Daoy (cell line): ENCODE measurements at places on chromosomes 2 and 18.
A peak's percentile ranks its signal among the peaks of the same experiment; 100 is the strongest.

GRCh38 chr2:173989884-173990215, 24.7 kb upstream of the SP3 start:
- no peak for DNase-seq

- DNase-seq, result no peak
These were observed 122.1 kb downstream of the RPIA start for GRCh38 chr2:88813612-88814011.

GRCh38 chr18:22152093-22152492, 17.3 kb upstream of the GATA6 start:
- no peak for DNase-seq

GRCh38 chr18:61154866-61155265, 178.4 kb upstream of the CDH20 start:
- no peak for DNase-seq

- peak; percentile 45 for DNase-seq
These were observed 16.1 kb upstream of the CD207 start for GRCh38 chr2:70851704-70852103.

DNA sequence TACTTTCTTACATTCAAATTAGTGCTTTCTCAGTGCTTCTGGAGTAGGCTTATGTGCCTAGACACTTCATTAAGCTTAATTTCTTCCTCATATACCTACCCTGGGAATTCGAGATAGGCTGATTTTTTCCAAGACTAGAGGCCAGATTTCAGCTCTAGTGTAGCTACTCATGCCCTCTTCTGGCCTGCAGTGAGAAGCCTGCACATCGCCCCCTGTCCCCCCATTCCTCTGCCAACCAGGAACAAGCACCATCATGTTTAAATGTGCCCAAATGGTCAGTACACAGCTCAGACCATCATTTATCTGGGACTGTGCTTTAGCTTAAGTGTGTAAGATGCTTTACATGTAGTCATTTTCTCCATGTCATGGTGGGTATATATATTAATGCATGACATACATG, 1218.8 kb upstream of the LRRTM1 start:
- no peak for DNase-seq

- no peak for DNase-seq
These were observed 5.4 kb upstream of the MRPS9 start for GRCh38 chr2:105032476-105032875.

DNA sequence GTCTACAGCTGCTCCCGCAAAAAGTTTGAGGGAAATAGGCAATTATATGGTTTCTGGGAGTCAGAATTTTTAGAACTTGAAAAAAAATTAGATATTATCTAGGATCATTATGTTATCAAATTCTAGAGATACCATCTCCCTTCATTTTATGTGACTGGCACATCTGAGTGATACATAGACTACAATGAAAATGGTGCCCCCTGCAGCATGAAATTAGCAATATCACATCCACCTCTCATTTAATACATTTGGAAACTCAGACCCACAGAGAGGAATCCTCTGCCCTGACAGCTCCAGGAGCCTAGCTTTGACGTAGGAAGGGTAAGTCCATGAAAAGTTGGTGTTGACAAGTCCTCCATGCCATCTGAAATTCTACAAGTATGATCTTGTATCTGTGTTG, 381.6 kb downstream of the SUCLG1 start:
- no peak for DNase-seq
